ENCODE measurements at places on chromosomes 5 and 9.

- no peak for DNase-seq
- peaks cover 30% of the 10 kb centered on the region for H3K27me3 ChIP-seq
- H3K4me3 ChIP-seq = no peak overlapping the region
- H3K36me3 ChIP-seq = no peaks in the 10 kb centered on the region
- no peak overlapping the region for H3K27ac ChIP-seq
These were observed 2.1 kb upstream of the GLIS3 start for GRCh38 chr9:4301971-4302427.

DNA sequence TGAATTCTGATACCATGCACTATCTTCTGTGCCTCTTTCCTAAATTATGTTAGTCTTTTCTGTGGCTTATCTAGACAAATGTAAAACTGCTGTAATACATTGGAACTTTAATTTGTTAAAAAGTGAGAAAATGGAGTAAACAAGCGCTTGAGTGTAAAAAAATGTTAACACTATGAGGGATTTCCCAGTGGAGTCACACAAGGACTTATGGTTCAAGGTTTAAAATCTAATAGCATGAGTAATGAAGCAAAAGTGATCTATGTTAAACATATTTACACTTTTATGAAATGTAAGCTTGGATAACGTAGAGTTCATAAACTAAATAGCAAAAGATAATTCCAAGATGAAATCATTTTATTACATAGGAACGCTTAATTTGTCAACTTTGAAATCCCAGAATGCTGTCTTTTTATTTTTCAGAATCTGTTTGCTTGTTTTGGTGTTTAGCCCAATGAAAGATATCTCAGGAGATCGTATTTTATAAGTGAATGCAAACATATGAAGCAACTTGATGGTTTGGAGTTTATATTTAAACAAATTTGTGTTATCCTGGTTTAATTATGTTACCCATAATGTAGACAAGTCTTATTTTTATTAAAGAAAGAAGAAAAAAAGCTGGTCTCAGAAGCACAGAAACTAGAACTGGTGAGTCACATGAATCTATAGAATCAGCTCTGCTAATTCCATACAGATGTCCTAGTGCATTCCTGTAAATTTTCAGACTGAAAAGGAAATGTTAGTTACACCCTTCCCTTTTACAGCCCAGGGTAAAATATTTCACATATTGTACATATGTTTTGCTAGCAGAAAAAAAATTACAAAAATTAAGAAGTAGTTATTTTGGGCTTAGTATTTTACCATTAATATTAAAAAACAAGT is 34.2 kb upstream of the FBN2 start:
- no peaks in the 10 kb centered on the region for H3K4me1 ChIP-seq
- no peak overlapping the region for H3K27ac ChIP-seq
- no peak for DNase-seq

DNA sequence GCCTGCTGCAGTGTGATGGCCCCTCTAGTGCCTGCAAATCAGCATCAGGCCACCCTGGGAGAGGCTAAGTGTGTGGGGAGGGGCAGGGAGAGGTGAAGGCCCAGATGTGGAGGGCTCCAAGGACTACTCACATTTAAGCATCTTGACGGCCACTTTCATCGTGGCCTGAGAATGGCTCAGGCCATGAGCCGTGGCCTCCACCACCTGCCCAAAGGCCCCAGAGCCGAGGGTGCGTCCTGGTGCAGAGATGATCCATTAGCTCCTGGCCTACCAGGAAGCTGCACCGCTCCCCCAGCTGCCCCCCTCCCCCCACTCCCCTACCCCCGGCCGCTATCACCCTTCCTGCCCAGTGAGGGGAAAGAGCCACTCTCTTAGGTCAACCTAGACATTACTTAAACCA is 31.0 kb downstream of the PDGFRB start:
- H3K27me3 ChIP-seq = no peaks in the 10 kb centered on the region
- no peak overlapping the region for H3K27ac ChIP-seq
- no peaks in the 10 kb centered on the region for H3K4me1 ChIP-seq
- DNase-seq = no peak
- H3K4me3 ChIP-seq = no peak overlapping the region
- H3K36me3 ChIP-seq = no peaks in the 10 kb centered on the region

DNA sequence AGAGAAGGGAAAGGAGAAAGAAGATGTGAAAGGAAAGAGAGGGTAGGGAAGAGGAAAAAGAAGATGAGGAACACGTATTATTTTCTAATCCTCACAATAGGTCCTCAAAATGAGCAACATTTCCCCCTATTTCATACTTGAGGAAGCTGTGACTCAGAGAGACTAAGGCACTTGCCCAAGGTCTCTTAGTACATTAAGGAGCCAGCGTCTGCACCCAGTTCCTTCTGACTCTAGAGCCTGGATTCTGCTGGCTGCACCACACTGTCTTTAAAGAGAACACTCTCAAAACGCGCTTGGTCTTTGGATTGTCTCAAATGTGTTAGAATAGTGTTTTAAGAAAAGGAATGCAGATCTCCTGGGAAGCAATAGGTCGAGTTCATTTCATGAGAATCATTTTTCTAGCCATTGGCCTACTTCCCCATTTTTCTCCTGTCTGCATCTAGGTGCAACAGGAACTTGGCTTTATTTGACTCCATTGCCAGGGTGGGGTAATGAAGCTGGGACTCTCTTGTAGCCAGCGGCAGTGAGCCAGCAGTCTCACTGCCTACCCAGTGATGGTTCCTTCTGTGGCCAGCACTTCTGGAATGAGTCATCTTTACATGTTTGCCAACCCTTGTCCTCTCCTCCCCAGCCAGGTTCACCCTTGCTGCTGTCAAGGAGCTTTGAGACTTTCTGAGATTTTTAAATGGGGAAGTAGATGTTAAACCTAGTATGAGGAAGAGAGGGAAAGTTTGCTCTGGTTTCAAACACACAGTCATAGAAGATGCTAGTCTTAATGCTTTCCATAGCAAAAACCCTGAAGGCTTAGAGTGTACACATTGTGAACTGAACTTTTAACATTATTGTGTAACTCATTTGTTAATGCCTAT is 82.7 kb downstream of the DOCK8 start:
- peaks cover 18% of the 10 kb centered on the region for H3K4me1 ChIP-seq
- peak; percentile 81 for DNase-seq
- H3K27ac ChIP-seq = peak overlapping the region; percentile 80
- H3K36me3 ChIP-seq = peaks cover 65% of the 10 kb centered on the region
- H3K4me3 ChIP-seq = peak overlapping the region; percentile 8

DNA sequence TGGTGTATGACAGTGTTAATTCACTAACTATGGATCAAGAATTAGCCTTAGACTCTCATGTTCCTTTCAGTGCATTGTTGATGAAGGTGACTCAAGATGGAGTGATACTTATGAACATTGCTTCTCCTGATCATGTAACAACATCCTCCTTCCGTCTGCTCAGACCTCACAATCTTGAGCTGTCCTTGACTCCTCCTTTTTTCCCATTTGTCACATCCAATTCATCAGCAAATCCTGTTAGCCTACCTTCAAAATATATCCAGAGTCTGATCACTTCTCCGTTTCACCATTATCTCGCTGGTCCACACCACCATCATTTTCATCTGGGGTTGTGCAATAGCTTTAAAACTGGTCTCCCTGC is 9.2 kb upstream of the SEMA6A start:
- DNase-seq = no peak
- no peaks in the 10 kb centered on the region for H3K4me1 ChIP-seq
- H3K27me3 ChIP-seq = peaks cover 12% of the 10 kb centered on the region
- no peaks in the 10 kb centered on the region for H3K36me3 ChIP-seq
- H3K4me3 ChIP-seq = no peak overlapping the region

GRCh38 chr5:53360811-53361210 is 119.6 kb upstream of the FST start:
- no peak overlapping the region for H3K4me3 ChIP-seq
- no peak overlapping the region for H3K27ac ChIP-seq
- no peaks in the 10 kb centered on the region for H3K36me3 ChIP-seq
- no peak for DNase-seq

- no peaks in the 10 kb centered on the region for H3K36me3 ChIP-seq
- DNase-seq = no peak
- no peak overlapping the region for H3K4me3 ChIP-seq
- no peaks in the 10 kb centered on the region for H3K27me3 ChIP-seq
- H3K27ac ChIP-seq = no peak overlapping the region
- H3K4me1 ChIP-seq = peaks cover 3% of the 10 kb centered on the region
These were observed 1.5 kb downstream of the HAUS6 start for GRCh38 chr9:19101203-19101602.

GRCh38 chr5:16160706-16161105 is 18.9 kb downstream of the MARCHF11 start:
- H3K27ac ChIP-seq = no peak overlapping the region
- no peaks in the 10 kb centered on the region for H3K27me3 ChIP-seq
- no peak overlapping the region for H3K4me3 ChIP-seq
- DNase-seq = peak; percentile 3

DNA sequence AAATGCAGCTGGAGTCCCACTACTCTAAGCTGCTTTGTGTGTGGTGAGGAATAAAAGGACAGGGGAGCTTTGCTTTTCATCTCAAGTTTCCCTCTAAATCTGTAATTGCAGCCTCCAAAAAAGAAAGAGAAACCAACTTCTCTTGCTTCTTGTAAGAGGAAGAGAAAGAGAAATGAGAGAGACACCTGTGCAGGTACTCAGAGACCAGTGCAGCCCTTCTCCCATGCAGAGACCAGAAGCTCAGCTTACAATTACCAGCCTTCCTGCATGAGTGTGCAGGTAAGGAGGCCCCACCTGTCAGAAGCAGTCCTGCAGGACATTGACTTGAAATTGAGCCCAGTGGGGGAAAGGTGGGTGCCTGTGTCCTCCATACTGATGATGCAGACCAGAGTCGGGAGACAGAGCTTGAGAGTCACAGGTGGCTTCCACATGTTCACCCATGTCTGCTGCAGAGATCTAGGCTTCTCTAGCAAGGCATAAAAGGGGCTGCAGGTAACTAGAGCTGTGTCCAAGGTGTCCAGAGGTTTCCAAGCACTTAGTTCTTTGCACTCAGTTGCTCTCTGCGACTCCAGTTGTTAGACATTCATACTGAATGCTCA is 15.3 kb upstream of the MED10 start:
- no peak for DNase-seq
- H3K4me3 ChIP-seq = no peak overlapping the region
- H3K27me3 ChIP-seq = peaks cover 25% of the 10 kb centered on the region
- H3K36me3 ChIP-seq = no peaks in the 10 kb centered on the region
- no peak overlapping the region for H3K27ac ChIP-seq
- H3K4me1 ChIP-seq = no peaks in the 10 kb centered on the region

DNA sequence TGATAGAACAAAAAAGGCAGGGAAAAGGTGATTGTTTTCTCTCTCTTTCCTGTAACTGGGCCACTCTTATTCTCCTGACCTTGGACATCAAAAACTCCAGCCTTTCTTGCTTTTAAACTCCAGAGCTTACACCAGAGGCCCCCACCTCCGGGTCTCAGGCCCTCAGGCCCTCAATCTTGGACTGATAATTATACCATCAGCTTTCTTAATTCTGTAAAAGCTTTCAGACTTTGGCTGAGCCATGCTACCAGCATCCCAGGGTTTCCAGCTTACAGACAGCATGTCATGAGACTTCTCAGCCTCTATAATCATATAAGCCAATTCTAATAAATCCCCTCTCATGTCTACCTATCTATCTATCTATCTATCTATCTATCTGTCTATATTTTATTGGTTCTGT is 137.7 kb downstream of the SNX18 start:
- DNase-seq = no peak
- no peak overlapping the region for H3K27ac ChIP-seq
- H3K4me1 ChIP-seq = peaks cover 16% of the 10 kb centered on the region

Data from B cell (primary cell).